ENCODE measurements at places on chromosomes 13 and 19.

GRCh38 chr19:7979011-7979410 is 26.4 kb downstream of the ELAVL1 start:
- DNase-seq = no peak

DNA sequence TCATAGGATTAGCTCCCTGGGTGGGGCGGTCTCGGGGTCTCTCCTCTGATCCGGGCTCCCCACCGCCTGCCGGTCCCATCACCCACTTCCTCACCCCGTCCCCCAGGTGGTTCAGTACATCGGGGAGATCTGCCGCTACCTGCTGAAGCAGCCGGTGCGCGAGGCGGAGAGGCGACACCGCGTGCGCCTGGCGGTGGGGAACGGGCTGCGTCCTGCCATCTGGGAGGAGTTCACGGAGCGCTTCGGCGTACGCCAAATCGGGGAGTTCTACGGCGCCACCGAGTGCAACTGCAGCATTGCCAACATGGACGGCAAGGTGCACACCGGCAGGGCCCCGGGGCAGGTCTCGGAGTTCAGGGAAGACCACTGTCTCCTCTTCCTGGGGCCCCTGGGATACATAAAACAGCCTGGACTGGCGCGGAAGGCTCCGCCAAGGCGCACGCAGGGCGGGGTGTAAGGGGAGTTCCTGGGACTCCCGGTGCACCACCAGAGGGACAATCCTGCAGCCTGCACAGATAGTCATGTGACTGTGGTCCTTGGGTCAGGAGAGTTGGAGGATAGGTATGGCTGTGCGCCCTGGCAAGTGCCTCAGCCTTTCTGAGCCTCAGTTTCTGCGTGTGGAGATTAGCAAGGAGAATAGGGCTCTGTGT is 14.2 kb upstream of the PGLS start:
- no peak for DNase-seq

DNA sequence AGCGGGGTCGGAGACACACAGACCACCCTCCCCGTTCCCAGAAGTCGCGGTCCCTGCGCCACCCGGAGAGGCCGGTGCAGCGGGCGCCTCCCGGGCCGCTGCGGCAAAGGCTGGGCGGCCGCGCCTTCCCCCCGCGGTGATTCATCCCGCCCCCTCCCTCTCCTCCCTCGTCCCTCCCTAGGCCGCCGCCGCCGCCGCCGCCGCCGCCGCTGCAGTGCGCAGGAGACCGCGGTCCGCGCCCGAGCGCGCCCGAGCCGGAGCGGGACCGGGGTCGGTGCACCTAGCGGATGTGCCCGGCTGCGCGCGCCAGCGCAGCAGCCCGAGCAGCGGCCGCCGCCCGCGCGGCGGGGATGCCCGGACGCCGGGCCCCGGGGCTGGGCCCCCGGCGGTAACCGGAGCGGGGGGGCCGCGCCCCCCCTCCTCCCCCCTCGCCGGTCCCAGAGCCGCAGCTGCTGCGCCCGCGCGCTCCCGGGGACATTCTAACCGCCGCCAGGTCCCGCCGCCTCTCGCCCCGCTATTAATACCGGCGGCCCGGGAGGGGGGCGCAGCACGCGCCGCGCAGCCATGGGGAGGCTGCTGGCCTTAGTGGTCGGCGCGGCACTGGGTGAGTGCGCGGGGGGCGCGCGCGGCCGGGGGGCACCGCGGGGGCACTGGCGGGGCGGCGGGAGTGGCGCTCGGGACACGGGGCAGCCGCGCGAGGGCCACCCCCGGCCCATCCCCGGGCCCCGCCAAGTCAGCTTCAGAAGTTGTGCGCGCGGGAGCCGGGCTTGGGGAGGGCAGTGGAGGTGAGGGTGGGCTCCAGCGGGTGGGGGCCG is at the start of gene SCN1B:
SCN1B (plus strand) TSS at position 214 of the 815 bp plus-strand sequence; CDS start at position 565, 351 bp downstream.
- no peak for DNase-seq

DNA sequence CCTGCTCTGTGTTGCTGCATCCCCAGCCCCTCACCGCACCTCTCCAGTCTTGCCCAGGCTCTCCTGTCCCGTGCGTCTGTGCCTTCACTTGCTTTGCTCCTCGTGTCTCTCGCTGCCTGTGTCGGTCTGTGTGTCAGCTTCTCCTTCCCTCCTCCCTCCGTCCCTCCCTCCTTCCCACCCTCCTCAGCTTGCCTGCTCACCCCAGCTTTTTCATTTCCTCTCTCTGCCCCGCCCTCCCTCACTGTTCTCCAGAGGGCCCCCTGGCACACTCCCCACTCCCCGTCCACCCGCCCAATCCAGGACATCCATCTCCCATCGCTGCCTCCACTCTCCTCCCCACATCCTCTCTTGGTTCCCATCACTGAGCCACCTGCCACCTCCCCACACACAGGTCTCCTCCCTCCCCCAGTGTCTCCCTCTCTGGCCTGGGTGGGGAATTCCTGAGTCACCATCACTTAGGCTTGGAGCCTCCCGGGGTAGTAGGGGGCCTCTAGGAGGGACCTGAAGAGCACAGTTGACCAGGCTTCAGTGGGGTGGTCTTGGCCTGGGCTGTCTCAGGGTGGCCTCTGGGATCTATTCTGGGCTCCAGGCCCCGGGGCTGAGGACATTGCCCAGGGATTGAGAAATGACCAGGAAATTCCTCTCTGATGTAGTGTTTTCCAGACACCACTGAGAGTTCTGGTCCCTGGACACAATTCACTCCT is at the start of gene PTGIR:
PTGIR (minus strand) TSS at position 132 of the 704 bp plus-strand sequence. CDS start 864 bp downstream, outside the sequence.
- DNase-seq = no peak

- DNase-seq = no peak
Observed at GRCh38 chr13:112910616-112911280, 58.3 kb upstream of the MCF2L start.

DNA sequence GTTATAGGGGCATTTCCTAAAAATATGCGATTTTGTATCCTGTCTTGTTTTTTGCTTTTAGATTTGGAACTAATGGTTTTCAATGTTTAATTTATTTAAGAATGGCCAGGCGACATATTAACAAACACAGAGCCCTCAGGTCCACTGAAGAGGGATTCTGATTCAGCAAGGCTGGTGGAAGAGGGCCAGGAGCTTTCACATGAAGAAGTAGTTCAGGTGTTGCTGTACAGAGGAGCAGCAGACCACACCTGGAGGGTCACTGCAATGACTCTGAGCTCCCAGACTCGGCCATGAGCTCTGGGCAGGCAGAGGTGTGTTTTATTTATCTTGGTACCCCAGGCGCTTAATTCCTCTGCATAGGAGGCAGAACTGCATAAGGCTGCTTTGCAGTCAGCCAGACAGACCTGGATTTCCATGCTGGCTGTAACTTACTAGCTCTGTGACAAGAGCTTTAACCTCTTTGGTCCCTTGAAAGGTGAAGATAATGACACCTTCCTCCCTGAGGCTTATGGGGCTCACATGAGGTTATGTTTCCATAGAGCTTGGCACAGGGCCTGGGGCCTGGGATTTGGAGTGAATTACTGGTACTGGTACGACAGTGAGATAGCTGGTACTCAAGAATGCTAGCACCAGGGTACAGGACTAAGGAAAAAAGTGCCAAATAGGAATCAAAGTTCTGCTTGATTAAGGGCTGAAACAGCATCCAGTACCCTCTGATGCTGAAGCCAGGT is 184.7 kb downstream of the OXGR1 start:
- no peak for DNase-seq

- DNase-seq = no peak
Observed at GRCh38 chr19:5605362-5605761, 17.2 kb downstream of the SAFB2 start.

DNA sequence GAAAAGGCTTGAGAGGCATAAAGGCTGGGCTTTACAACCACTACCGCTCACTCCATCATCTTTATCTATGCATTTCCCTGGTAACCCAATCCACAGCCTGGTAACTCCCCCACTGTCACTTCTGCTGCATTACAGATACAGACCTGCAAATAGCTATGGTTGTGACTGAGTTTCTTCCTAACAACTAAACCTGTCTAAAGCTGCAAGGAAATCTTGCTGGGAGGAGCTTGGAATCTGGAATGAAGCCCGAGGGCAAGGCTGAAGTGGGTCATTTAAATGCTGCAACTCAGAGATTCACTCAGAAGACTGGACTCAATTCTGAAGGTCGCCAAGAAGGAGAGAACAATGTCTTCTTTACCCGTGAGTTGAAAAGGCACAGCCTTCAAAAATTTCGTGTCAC is at the start of gene LGALS13:
LGALS13 (plus strand) TSS at position 301 of the 400 bp plus-strand sequence; CDS start at position 346, 45 bp downstream.
- DNase-seq = no peak

- DNase-seq = no peak
Observed at GRCh38 chr13:33968520-33969507, 150.9 kb downstream of the RFC3 start.

GRCh38 chr19:41876847-41877832 is at the start of gene CD79A:
TSS of gene CD79A (plus strand) at chr19:41877279. CDS start at chr19:41877305, 26 bp downstream.
- DNase-seq = no peak

DNA sequence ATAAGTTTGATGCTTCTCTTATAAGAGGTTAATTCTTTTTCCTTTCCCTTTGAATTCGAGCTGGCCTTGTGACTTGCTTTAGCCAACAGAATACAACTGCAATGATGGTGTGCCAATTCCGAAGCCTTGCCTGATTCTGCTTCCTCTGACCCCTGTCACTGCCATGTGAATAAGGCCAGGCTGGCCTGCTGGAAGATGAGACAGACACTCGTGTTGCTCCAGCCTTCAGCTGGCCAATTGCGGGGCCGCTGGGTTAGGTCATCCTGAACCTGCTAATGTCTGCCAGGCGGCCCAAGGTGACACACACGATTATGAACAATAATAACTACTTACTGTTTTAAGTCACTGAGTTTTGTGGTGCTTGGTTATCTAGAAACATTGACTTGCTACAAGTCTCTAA is 352.0 kb downstream of the MYO16 start:
- no peak for DNase-seq

GRCh38 chr19:4589579-4590410 is 30.3 kb upstream of the SEMA6B start:
- DNase-seq = no peak

- DNase-seq = no peak
Observed at GRCh38 chr13:21849323-21849722, 178.4 kb downstream of the FGF9 start.

- no peak for DNase-seq
Observed at GRCh38 chr13:32340914-32341313, 25.6 kb downstream of the BRCA2 start.

DNA sequence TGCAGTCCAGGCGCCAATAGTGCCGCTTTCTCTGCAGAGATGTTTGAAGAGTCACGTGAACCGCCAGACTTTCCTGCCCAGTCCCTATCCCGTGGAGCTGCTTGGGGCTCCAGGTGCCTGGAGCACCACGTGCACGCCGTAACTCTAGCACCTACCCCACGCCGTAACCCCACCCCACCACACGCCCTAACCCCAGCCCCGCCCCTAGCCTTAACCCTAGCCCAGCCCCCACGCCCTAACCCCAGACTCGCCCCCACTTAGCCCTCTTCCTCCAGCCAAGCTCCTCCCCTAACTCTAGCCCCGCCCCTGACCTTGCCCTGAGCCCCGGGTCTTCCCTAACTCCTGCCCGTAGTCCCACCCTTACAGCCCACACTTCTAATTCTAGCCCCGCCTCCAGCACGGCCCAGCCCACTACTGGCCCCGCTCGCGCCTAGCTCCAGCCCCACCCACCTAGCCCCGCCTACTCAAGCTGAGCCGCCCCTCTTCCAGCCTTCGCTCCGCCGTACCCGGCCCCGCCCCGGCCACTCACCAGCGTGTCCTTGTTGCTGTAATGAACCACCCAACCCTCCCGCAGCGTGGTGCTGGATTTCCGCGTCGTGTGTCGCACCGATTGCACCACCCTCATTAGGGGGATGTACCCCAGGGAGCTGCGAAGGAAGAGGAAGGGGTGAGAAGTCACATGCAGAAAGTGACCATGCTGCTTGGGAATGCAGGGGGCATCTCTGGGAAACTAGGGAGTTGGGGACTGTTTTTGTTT is 19.5 kb downstream of the PRKD2 start:
- DNase-seq = peak; percentile 29
